Iris pigment epithelial cell (primary cell): ENCODE measurements at places on chromosomes 1 and 21.
A peak's percentile ranks its signal among the peaks of the same experiment; 100 is the strongest.

- no peak for DNase-seq
Measured at GRCh38 chr1:226643611-226644540, 95.2 kb downstream of the ITPKB start.

DNA sequence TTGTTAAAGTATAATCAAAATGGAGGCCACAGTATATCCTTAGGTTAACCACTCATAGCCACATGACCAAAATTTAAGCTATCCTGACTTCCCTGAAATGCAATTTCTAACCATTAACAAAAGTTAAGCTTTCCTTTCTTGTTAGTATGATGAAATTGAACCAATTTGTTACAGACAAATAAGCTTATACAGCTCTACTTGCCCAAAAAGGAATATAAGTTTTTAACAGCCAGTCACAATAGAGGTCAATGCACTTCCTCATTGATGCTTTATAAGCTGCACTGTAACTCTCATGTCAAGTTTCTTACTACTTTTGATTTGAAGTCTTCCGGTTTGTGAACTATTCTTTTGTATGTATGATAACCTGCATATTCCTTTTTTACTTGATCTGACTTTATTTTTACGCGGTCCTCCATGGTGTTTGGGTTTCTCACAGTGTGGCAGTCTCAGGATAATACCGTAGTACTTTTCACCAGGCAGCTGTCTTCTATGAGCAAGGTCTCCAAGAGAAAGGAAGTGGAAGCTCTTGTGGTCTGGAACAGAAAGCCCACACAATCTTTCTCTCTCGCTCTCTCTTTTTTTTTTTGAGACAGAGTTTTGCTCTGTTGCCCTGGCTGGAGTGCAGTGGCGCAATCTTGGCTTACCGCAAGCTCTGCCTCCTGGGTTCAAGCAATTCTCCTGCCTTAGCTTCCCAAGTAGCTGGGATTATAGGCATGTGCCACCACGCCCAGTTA lies 331.6 kb downstream of the SRGAP2C start:
- no peak for DNase-seq

DNA sequence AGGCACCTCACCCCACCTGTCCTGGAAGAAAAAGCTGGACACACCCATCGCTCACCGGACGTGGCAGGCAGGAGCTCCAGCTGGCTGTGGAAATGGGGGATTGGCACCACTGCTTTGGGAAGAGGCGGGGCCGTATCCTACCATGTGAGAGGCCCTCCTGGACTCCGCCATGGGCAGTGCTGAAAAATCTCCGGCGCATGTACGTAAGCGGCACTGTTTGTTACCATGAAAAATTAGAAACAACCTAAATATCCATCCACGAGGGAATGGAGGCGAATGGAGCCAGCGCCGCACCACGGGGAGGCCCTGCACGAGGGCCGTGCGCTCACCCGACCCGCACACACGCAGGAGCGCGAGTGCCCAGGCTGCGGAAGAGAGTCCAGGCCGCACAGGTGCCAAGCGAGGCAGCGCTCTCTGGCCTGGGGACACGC lies 3.1 kb downstream of the KRTAP10-8 start:
- DNase-seq = no peak

GRCh38 chr1:201136355-201137023 lies 9.5 kb upstream of the ASCL5 start:
- DNase-seq = no peak

DNA sequence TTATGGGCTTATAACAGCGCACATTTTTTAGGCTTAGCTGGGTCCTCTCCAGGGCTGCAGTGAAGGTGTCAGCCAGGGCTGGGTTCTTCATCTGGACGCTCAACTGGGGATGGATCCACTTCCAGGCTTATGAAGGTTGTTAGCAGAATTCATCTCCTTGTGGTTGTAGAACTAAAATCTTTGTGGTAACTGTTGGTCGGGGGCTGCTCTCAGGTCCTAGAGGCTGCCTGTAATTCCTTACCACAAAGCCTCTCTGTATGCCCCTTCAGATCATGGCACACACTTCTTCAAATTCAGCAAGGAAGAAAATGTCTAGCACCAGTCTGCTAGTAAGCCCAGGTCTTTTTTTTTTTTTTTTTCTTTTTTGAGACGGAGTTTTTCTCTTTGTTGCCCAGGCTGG lies 40.9 kb upstream of the EPS8L3 start:
- DNase-seq = no peak

- DNase-seq = no peak
Measured at GRCh38 chr1:21854751-21855131, 42.7 kb downstream of the LDLRAD2 start.

GRCh38 chr1:41868241-41868998 lies 50.3 kb downstream of the HIVEP3 start:
- no peak for DNase-seq

- no peak for DNase-seq
Measured at GRCh38 chr1:25120281-25120680, 112.0 kb downstream of the SYF2 start.

GRCh38 chr1:50305808-50306207 lies 117.4 kb downstream of the DMRTA2 start:
- DNase-seq = no peak

DNA sequence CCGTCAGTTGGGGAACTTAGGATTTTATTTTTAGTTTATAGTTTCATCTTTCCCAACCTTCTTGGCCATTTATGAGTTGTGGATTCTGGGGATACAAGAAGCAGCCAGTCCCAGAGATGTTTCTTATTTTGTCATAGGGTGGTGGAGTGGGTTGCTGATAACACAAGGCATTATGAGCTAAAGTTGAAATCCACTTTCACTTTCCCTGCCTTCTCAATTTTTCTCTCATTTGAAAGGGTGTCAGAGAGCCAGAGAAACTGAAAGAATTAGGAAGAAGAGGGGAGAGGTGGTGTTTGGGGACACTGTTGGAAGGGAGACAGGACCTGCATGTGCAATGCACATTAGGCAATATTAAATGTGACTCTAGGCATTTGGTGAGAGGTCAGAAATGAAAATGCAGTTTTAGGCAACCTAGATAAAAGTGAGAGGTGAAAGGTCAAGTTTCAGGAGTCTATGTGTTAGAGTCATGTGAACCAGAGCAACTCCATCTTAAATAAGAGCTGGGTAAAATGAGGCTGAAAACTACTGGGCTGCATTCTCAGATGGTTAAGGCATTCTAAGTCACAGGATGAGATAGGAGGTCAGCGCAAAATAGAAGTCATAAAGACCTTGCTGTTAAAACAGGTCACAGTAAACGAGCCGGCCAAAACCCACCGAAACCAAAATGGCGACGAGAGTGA lies 71.1 kb upstream of the F3 start:
- DNase-seq = no peak

DNA sequence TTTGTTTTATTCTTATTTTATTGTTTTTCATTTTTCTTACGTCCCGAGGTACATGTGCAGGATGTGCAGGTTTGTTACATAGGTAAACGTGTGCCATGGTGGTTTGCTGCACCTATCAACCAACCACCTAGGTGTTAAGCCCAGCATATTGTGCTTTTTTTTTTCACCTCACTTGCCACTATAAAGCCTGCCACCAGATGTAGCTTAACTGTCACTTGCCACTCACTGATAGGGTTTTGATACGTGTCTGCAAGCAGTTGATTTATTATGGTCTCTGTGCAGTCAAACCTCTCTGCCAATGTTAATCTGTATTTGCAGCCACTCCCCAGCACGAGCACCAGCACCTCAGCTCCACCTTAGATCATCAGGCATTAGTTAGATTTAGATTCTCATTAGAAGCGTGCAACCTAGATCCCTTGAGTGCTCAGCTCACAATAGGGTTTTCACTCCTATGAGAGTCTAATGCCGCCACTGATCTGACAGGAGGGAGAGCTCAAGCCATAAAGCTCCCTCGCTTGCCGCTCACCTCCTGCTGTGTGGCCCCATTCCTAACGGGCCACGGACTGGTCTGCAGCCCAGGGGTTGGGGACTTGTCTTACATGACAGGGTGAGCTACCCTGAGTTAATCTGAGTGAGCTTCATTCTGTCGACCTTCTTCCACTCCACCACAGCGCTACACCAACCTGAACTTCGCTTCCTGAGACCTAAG lies 17.9 kb upstream of the ABCG1 start:
- no peak for DNase-seq

DNA sequence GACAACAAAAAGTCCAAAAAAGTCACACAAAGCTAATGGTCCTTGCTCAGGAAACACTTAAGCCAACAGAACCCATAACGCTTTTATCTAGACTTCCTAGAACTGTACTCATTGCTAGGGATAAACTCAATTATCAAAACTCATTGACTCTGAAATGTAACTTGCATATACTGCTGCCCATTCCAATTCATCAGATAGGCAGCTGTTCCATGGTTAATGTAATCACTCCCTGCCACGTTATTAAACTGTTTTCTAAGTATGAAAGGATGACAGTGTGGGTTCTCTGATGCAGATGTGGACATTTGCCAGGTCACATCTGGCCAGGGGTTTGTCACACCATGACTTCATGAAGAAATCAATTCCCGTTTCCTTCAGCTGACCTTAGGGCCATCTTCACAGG lies 30.3 kb upstream of the DNAJC11 start:
- no peak for DNase-seq

GRCh38 chr1:201349092-201349491 lies 28.4 kb downstream of the TNNT2 start:
- DNase-seq = no peak

DNA sequence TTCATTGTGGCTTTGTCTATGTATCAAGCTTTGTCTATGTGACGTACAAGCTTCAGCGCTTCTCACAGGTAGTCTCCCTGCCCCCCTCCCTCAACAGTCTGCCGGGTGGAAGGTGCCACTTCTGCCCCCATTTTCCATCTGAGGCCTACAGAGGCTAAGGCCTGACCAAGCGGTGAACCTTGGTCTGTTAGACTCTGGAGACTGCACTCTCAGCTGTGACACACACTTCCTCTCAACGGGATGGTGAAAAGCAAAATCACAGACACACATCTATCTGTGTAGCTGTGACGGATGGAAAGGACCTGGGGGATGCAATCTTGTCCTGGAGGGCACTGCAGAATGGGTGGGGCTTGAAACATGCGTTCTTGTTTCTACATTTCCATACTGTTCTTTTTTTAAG lies 152.9 kb upstream of the EDN2 start:
- no peak for DNase-seq

GRCh38 chr1:201639391-201639790 lies 100.5 kb downstream of the NAV1 start:
- no peak for DNase-seq

DNA sequence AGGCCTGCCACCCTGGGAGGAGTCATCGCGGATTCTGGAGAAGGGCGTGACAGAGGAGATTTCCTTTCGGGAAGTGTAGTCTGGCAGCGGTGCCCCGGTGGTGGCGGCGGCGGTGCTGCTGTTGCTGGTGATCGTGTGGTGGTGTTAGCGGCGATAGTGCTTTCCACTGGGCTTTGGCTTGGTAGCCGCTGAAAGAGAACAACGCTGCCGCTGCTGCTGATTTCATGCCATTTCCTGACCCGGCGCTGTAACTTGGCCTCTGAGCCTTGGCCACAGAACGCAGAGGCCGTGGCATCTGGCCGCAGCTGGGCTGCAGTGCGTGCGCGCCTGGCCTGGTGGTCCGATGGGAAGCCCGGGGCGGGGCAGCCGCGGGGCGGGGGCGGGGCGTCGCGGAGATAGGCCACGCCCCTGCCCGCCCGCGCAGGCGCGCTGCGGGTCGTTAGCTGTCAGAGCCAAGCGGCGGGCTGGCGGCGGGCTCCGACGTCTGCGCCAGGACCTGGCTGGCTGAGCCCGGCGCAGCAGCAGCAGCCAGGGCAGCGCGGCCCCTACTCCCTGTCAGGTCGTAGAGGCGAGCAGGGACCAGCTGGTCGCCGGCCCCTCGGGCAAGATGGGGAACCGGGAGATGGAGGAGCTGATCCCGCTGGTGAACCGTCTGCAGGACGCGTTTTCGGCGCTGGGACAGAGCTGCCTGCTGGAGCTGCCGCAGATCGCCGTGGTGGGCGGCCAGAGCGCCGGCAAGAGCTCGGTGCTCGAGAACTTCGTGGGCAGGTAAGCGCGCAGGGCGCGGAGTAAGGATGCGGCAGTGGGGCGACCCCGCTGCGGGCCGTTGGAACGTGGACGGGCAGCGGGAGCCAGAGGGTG lies at the start of gene DNM3:
DNM3 (plus strand) TSS at position 449 of the 861 bp plus-strand sequence; CDS start at position 608, 159 bp downstream.
- DNase-seq = peak; percentile 54

- DNase-seq = no peak
Measured at GRCh38 chr1:32733582-32734321, 31.2 kb upstream of the SYNC start.

- no peak for DNase-seq
Measured at GRCh38 chr1:53321366-53321765, 6.5 kb downstream of the LRP8 start.

DNA sequence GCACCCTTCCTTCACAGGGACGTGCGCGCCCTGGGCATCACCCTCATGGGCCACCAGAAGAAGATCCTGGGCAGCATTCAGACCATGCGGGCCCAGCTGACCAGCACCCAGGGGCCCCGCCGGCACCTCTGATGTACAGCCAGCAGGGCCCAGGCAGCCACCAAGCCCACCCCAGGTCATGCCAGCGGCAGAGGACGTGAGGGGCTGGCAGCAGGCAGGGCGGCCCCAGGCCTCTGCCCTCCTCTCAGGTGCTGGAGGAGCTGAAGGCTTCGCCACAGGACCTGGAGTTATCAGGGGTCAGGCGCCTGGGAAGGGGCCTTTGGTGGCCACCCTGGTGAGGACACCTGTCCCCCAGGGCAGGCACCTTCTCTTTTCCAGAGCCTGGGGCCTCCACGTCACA lies 34.8 kb upstream of the C1QA start:
- no peak for DNase-seq

DNA sequence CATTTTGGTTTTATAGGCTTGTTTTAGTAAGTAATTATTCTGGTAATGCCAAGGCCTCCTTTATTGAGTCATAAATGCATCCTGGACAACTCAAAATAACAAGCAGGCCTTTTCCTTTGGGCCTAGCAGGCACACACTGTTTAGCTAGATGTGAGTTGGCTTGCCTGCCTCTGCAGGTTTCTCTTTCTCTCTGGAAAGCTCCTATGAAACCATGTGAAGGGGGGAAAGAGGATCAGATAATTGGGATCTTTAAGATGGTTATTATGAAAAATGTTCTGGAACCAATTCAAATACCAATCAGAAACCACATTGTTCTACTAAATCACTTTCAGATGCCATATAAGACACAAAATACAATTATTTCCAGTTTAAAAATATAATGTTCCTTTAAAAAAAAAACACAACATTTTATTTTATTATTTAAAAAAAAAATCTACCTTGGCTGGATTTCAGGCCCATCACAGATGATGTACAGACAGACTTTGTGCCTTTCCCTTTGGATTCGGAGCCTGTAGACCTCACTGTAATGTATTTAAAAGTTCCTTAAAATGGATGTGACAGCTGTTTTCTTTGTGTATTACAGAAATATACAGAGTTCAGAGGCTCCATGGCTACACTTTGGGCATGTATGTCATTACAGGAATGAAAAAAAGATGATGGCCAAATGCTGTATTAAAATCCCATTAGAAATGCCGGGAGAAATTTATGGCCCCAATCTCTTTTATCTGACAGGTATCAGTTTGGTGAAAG lies 80.2 kb downstream of the NTMT2 start:
- no peak for DNase-seq

- DNase-seq = no peak
Measured at GRCh38 chr1:61962631-61963030, 220.4 kb downstream of the PATJ start.

DNA sequence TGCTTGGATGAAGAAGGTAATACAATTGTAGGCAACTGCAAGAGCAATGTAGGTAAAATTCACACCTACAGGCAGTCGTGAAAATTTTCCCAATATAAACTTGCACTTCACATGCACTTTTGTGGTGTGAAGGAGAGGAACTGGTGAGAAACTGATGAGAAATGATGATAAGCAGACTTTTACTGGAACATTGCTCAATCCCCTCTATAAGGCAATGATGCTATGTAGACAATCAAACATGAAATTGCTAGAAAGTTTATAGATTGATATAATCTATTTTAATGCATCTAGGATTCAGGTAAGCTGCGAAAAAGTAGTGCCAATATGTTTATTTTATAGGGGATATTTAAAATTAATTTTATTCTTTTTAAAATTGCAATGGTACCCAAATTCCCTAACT lies 802.2 kb downstream of the KCNT2 start:
- no peak for DNase-seq
